ENCODE measurements at places on chromosomes 4 and X. TPM values are rescaled to one million over a fixed set of nuclear protein-coding genes. Genes with fewer than 3 reads are reported as not detected.
A peak's percentile ranks its signal among the peaks of the same experiment; 100 is the strongest.

- DNase-seq, result no peak
These were observed 59.3 kb downstream of the FTHL17 start for GRCh38 chrX:31012509-31013025.

- DNase-seq, result peak; percentile 45
These were observed 218.6 kb upstream of the FAM47A start for GRCh38 chrX:34350561-34351335.

DNA sequence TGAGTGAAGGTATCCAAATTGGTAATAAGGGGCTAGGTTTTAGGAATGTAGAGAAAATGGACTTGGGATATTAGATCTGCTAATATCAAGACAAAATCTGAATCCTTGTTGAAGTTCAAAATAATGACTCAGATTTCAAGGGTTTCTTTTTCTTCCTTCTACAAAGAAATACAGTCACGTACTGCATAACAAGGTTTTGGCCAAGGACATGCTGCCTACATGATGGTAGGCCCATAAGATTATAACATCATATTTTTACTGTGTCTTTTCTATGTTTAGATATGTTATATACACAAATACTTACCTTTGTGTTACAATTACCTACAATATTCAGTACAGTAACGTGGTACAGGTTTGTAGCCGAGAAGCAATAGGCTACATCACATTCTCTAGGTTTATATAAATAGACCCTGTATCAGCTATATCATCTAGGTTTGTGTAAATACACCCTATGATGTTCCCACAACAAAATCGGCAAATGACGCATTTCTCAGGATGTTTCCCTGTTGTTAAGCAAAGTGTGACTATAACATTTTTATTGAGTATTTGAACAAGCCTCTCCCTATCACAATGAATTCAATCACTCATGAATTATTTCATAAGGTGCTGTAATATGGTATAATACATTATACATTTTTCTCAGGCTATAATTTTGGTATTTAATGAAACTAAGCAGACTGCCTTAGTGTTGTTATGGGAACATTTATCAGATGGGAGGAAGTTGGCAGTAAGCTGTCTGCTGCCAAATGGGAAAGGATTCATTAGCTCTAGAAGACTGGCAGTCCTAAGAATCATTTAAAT lies 186.3 kb downstream of the PPP3CA start:
- no peak for DNase-seq

The GAGE12H gene
- not detected for total RNA-seq

The MAGED4 gene
- total RNA-seq, result 4.6 TPM

DNA sequence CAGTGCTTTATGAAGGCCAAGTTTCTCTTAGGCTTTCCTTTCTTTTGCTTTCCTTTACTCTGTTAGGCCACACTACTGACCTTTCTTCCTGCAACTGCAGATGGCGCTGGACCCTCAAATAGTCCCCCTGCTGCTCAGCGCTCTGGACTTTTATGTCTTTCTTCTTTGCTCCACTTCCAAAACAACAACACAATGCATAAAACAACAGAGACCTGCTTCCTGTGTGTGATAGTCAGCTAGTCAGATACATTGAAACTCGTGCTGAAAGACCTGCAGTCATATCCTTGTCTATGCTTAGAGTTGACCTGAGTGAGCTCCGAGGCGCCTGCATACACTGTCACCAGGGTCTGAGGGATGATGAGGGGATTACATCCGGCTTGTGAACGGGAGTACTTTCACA lies 108.9 kb upstream of the TEX13D start:
- no peak for DNase-seq

GRCh38 chr4:77309496-77309895 lies 152.5 kb downstream of the CCNG2 start:
- DNase-seq, result no peak

GRCh38 chr4:153094435-153094834 lies 109.8 kb upstream of the TRIM2 start:
- no peak for DNase-seq

The FAM200B gene
- total RNA-seq, result 40.2 TPM

DNA sequence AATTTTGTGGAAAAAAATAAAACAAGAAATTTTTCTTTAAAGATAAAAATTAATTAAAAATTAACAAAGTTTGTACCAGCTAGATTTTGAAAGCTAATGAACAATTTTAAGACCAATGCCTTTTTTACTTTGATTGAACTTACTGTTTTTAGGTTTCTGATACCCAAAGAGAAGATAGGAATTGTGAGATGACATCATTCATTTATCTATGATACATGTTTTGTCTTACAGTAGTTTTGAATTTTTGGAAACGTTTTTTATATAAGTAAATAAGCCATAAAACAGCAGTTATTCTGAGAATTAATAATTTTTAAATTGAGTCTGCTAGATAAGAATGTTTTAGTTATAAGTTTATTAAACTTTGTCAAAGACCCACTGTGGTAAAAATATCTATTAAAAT lies 65.0 kb upstream of the GPR174 start:
- DNase-seq, result no peak

The GPR143 gene
- total RNA-seq, result 10.9 TPM

GRCh38 chr4:77196866-77197265 lies 39.9 kb downstream of the CCNG2 start:
- no peak for DNase-seq

The RBM47 gene
- total RNA-seq, result 2.0 TPM

GRCh38 chr4:111228874-111229273 lies 606.0 kb upstream of the PITX2 start:
- DNase-seq, result no peak

- no peak for DNase-seq
These were observed 7.3 kb upstream of the INTS6L start for GRCh38 chrX:135513130-135513515.

DNA sequence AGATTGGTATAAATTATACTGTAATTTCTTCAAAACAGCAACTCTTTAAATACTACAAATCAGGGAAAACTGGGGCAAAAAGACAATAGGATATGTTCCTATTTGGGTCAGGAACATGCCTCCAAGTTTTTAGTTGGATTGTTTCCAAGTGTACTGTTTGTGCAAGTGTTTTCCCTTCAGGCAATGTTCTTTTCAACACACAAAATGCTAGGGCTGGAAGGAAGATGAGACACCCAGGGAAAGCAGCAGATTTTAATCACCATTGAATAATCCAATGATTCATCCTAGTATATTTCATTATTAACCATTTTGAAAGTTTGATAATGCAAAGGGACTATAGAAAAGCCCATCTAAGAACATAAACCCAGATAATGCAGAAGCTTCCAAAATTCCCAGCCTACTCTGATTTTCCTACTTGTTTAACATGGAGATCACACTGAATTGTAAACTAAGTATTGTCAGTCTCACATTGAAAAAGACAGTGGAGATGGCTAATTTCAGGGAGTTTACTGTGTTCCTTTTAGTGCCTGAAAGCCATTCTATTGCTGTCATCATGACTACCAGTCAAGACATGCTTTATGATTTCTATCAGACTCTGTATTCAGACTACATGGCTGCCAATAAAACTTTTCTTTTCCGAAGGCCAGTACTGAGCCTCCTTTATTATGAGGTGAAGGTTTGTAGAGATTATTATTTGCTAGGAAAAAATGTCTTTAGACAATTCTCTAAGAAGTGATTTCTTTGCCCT lies 38.6 kb downstream of the COL4A6 start:
- DNase-seq, result no peak

The SCFD2 gene
- total RNA-seq, result 13.9 TPM

The KDR gene
- total RNA-seq, result 496 TPM

DNA sequence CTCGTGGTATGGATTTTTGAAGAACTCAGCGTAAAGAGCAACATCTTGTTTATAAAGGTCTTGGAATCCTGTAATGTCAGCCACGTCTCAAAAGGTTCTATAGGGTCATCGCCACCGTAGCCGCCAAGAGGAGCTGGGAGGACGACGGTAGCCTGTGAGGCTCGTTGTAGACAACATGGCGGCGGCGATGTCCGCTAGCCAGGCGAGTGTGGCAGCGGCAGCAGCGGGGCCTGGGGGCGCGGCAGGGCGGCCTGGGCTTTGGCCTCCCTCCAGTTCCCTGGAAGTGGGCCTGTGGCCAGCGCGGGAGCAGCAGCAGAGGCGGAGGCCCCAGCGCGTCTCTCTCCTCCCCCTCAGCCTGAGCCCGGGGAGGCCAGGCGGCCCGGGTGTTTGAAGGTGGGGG lies 143.5 kb upstream of the PBDC1 start:
- no peak for DNase-seq

The USP51 gene
- 0.92 TPM for total RNA-seq
